Activated CD8-positive, alpha-beta memory T cell treated with anti-CD3 and anti-CD28 coated beads for 24 hours (primary cell): ENCODE measurements at places on chromosomes 11 and 22.
A peak's percentile ranks its signal among the peaks of the same experiment; 100 is the strongest.

DNA sequence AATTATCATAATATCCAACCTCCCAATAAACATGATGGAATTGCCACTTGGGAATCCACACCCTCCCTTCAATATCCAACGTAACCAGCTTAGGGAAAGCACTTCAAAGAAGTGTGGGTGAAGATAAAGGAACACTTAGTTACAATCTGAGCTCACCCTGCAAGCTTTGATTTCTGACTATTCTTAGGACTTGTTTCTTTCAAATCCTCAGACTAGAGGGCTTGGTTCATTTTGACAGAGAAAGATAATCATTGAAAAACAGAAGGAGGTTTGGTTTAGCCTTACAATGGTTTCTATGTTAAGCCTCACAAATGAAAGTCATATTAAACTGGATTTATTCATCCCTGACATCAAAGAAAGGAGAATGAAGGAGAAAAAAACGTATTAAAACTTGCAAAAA is 57.9 kb upstream of the SYT13 start:
- DNase-seq: no peak

GRCh38 chr11:97745515-97746050 is 1275.2 kb upstream of the CNTN5 start:
- no peak for DNase-seq

DNA sequence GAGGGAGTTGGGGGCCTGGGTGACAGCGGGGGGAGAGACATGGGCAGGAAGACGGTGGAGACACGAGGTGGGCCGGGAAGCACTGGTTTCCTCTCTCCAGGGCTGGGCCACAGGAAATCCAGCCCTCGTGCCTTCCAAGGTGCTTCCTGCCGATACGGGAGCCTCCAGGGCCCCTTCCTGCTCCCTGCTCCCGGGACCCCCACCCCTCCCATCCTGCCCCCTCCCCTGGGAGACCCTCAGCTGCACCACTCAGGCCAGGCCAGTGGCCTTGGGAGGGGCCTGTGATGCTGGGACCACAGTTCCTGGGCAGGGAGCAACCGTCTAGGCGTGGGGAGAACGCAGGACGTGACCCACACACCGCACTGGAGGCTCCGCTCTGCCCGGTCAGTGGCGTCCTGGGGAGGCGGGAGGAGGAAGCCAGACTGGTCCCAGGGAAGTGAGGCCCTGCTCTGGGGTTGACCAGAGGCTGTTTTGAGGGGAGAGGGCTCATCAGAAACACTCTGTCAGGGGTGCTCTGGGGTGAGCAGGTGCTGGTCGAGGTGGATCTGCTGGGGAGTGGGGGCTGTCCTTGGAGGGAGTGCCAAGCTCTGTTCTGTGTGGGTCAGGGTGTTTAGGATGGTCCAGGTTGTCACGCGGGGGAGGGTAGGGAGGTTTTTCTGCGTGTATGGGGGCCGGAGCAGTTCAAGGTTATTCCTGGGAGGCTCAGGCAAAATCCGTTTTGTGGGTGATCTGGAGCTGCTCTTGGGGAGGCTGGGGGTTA is at the start of gene SHANK3:
Gene SHANK3 (plus strand): TSS at position 353 of the 760 bp plus-strand sequence.
- DNase-seq: peak; percentile 54

- DNase-seq: no peak
Measured at GRCh38 chr22:43855431-43855830, 6.9 kb downstream of the SULT4A1 start.

DNA sequence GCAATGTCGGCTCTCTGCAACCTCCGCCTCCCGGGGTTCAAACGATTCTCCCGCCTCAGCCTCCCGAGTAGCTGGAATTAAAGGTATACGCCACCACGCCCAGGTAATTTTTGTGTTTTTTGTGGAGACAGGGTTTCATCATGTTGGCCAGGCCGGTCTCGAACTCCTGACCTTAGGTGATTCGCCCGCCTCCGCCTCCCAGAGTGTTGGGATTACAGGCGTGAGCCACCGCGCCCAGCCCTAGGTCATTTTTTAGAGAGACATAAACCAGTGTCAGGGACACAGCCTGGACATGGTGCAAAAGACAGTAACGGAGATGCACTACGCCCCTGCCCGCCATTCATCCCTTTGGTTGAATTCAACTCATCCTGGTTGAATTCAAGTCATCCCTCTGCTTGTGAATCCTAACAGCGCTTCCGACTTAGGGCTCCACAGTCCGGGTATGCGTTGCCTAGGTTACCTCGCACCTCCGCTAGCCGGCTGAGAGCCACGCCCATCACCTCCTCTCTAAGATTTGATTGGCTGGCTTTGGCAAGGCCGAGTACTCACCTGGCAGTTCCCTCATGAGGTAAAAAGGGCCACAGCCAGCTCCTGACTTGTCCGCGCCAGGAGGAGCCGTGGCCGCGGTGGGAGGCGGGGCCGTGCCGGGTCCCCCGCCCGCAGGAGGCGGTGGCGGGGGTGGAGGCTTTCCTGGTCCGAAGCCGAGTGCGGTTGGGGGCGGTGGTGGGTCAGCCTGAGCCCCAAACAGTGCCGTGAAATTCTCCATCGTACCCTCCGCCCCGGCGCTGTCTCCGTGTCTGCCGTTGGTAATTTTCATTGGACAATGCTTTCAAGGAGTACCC is at the start of gene MED19:
Gene MED19 (minus strand): TSS at position 802 of the 842 bp plus-strand sequence. CDS start 36 bp downstream, at position 766.
- peak; percentile 89 for DNase-seq

DNA sequence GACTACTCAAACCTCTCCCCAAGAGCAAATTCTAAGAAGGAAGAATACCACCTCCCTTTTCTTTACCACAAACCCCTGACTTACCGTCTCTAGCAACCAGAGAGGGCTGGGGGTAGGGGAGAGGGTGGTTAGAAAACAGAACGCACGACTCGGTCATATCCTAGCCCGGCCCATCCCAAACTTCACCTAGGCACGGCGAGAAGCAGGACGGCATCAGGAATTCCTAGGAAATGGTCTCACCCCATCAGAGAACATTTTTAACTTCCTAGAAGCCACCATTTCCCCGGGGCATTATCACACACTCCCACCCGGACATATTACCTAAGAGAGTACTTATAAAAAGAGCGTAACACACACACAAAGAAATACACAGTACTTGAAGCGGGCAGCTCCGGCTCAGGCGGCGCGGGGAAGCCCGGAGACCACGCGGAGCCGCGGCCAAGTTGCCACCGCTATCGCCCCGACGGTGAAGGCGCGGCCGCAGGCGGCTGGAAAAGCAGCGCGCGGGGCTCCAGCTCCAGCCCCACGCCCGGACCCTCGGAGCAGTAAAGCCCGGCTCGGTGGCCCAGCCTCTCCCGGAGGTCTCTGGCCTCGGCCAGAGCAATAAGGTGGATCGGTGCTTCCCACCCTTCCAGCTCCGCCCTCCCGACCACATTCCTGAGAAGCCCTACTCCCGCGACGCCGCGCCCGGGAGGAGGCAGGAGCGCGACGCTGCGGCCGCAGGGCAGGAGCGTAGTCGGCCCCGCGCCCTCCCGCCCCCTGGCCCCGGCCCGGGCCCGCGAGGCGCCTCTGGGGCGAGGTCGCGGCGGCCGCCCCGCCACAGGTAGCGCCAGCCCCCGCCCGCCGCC is 878 bp downstream of the RRAS2 start:
- DNase-seq: peak; percentile 78

DNA sequence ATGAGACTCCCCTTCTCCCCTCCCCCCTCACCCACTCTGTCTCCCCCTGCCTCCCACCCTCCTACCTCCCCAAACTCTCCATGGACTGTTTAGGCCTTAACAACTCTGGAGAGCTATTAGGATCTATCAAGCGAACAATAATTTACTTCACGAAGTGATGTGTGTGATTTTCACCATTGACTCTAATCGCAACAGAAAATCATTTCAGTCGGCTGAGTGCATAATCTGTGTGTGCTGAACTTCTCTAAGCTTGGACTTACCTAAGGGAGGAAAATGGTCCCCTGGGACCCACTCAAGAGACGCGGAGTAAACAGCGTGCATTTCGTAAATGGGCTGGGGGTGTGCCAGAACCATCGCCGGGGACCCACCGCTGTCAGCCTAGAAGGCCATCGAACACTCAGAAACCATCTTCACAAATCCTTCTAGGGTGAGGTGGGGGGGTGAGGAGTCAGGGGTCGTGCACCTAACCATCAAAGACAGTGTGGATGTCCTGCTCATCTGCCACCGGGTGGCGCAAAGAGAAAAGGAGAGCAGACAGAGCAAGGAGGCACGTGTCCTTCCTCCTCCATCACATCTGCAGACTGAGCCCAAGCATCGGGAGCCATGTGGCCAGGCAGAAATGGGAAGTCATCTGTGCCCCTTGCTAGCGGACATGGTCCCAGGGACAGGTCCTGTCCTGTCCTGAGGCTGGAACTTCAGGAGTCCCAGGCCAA is 62.1 kb upstream of the NUP50 start:
- DNase-seq: no peak

DNA sequence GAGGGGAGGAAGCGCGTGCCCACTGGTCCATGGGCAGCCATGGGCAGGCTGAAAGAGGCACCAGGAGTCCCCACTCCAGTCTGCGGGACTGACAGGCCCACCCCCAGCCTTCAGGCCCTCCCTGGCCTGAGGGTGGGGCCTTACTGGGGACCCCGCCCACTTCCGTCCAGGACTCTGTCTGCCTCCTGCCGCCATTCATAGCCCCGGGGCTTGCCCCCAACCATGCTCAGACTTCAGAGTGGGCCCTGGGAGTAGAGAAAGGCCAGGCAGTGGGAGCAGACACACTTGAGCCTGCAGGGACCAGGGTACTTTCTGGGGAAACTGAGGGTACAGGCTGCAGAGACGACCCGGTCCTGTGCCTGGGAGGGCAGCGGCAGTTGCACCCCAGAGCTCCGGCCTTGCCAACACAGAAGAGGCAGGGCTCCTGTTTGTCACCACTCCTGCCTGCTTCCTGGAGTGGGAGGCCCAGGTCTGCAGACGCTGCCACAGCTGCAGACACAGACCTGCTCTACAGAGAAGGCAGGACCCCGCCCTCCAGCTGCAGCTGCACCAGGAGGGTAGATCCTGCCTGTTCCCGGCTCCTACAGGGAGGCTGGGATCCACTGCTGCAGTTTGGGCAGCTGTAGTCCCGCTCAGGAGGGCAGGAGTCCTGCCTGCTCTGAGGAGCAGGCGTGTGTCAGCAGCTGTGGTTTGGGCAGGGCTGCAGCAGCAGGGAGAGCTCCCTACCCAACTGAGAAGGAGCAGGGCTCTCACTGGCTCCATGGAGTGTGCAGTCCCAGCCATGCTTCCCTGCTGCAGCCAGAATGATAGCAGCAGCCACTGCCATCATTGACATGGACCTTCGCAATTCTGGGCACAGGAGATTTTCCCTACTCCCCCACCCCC is 387.9 kb upstream of the ANO3 start:
- DNase-seq: no peak

GRCh38 chr11:130478881-130479280 is 30.4 kb downstream of the ADAMTS15 start:
- DNase-seq: no peak

- DNase-seq: no peak
Measured at GRCh38 chr22:34038801-34039555, 118.7 kb upstream of the LARGE1 start.

DNA sequence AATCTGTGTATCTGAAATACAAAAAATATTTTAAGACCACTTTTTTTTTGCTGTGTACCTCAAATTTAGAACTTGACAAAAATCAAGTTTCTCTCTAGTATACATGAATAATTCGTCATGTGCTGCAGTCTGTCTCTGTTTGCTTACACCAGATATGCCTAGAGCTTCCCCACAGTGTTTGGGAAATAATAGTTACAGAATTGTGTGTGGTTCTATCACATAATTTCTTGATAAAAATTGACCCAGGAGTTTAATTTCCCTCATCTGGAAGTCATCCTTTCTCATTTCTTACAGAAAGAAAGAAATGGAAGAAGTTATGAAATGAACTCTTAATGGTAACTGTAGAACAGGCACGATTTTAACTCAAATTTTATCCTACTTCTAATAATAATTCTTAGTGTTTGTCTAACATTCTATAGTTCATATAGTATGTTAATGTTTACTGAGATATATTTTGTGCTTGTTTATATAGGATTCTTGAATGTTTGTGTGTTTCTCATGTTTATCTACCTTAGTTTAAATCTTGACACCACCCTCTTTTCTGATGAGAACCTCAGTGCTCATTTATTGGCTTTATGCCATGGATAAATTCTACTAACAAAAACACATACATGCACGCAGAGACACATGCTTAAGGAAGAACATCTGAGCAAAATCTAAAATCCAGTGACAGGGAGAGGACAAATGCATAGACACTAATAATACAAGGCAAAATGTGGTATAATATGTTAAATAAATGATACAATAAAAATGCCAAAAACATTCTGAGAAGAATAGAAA is 61.4 kb upstream of the CTSC start:
- DNase-seq: no peak

DNA sequence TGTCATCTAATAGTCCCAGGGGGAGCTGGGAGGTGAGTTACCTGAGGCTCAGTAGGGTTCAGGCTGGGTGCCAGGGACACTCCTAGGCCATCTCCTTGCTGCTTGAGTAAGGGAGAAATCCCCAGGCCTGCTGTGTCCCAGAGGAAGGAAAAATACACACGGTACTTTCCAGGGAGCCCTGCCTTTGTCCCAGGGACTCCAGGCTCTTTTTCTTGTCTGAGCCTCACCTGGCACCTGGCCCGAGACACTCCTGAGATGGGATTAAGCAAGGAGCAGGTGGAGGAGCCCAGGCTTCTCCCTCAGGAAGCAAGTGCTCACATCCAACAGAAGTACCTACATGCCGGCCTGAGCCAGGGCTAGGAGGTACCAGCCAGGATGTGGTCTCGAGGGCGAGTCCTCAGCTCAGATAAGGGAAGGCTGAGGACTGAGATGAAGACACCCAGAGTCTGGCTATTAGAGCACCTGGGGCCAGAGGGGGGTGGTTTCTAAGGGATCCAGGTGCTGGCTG is 899 bp upstream of the KLHDC7B start:
- peak; percentile 71 for DNase-seq

DNA sequence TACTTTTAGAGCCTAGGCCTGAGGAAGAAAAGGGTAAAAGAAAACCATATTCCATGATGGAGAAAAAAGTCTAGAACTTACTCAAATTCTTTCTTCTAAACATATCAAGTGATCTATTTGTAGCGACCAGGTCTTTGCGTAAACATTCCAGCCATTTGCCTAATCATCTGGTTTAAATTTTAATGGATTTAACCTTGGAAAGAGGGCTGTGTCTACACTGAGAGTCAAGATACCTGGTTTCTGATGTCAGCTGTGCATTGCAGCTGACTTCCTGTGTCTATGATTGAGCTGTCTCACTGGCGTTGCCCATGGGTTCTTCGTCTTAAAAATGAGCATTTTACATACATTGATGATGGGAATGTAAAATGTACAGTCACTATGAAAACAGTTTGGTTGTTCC is 10.0 kb upstream of the TMEM123 start:
- no peak for DNase-seq
